ENCODE measurements at places on chromosomes 12 and 14.

DNA sequence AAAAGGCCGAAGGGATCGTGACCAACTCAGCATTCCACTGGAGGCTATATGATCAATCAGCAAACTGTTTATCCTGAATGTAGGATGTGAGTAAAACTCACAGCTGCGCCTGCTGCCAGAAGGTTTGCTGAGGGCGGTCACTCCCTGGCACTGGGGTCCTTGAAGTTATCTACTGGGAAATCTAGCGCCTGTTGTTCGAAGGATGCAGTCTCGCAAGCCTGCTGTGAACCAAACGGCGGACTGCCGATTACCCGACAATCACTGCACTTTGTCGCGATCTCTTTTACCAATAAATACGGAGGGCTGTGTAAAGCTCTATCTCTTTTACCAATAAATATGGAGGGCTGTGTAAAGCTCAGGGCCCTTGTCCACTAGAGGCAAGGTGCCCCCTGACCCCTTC, 12.9 kb downstream of the DDX51 start:
- DNase-seq: no peak

- no peak for DNase-seq
Measured at GRCh38 chr14:100042286-100042685, 22.9 kb upstream of the EVL start.

DNA sequence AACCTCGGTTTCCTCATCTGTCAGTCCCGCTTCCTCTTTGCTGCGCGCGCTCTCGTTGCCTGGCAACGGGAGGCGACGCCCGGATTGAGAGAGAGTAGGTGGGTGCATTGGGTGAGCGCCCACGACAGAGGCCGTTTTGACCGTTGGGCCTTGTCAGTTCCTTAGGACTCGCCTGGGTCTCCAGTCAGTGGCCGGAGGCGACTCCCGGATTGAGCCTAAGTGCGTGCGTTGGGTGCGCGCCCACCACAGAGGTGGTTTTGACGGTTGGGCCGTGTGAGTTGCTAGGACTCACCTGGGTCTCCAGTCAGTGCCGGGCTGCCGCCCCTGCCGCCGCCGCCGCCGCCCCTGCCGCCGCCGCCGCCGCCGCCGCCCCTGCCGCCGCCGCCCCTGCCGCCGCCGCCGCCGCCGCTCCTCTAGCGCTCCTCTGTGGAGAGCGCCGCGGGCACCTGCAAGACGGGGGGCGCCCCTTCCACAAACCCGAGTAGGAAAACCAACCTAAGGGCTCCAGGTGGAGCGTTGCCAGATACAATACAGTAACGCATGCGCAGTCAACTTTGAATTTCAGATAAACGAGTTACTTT, 37.2 kb downstream of the APOBEC1 start:
- DNase-seq: no peak

- DNase-seq: no peak
Measured at GRCh38 chr14:61184112-61184511, 97.0 kb downstream of the TMEM30B start.

DNA sequence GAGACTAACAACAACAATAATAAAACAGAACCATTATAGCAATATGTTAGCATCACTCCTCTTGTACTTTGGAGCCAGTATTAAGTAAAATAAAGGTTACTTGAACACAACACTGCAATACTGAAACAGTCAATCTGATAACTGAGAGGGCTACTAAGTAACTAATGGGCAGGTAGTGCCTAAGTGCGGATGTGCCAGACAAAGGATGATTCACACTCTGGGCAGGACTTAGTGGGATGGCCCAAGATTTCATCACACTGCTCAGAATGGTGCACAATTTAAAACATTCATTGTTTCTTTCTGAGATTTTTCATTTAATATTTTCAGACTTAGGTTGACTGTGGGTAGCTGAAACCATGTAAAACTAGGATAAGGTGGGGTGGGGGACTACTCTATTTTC, 131.9 kb upstream of the CAND1 start:
- DNase-seq: no peak

GRCh38 chr12:15122344-15122743, 98.9 kb downstream of the RERG start:
- DNase-seq: no peak

DNA sequence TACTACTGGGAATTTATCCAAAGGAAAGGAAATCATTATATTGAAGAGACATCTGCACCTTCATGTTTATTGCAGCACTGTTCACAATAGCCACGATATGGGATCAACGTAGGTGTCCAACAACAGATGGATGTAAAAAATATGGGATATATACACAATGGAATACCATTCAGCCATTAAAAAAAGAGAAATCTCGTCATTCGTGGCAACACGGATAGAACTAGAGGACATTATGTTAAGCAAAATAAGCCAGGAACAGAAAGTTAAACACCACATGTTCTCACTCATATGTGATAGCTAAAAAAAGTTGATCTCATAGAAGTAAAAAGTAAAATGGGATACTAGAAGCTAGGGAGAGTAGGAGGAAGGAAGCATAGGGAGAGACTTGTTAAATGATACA, 82.9 kb upstream of the CLMN start:
- DNase-seq: no peak

DNA sequence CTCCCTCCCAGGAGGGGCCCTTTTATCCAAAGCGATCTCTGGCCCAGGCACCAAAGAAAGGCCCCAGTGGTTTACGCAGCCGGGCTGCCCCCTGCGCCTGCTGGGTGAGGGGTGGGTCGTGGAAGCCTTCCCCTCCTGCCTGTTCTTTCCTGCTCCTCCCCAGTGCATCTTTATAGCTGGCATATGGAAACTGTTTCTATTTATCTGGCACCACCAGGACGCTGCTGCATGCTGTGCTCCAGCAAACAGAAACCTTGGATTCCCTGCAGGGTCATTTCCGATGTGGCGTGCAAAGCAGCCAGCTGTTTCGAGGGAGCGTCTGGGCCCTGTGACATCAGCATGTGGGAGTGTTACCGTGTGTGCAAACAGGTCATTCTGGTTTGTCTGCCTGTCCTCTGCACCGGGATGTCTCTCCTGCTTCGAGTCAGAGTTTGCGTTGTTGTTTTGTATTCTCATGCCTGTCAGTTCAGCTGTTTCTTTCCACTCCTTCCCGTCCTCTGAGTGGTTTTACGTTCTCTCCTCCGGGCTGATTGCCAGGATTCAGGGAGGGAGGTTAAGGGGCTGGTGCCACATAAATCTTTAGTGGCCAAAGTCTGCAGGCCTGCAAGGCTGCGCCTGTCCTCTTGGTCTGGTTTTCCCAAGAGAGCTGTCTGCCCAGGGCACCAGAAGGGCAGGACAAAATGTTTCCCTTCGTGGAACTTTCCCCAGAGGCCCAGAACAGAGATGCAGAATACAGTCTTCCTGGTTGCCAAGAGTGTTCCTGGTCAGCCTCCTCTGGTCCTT, 24.6 kb downstream of the TPCN1 start:
- no peak for DNase-seq
